ENCODE measurements at places on chromosomes 12 and 14.

GRCh38 chr12:130686511-130686991 is 29.5 kb downstream of the RIMBP2 start:
- no peak for DNase-seq

DNA sequence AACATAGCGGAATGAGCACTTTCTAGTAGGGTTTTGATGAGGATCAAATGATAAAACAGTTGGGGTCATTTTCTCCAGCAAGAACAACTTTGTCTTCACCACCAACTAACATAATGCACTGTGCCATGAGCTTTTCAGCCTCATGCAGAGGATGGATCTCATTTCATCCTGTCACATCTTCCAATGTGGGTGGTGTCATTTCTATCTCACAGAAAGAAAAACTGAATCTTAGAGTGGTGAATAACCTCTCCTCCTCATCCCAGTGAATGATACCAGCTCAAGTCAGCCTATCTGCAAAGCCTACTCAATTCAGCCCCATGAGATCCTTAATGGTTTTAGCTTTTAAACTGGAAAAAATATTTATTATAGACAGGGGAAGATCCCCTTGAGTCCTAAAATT is 1147.2 kb downstream of the VRK1 start:
- DNase-seq = no peak

GRCh38 chr12:115169981-115170380 is 486.0 kb upstream of the TBX3 start:
- no peak for DNase-seq

GRCh38 chr12:13530966-13531365 is 334.4 kb downstream of the EMP1 start:
- no peak for DNase-seq

- DNase-seq = no peak
Measured at GRCh38 chr12:9843407-9843806, 16.1 kb downstream of the KLRF1 start.

- no peak for DNase-seq
Measured at GRCh38 chr12:59820594-59821011, 224.8 kb downstream of the SLC16A7 start.

- DNase-seq = no peak
Measured at GRCh38 chr14:52901357-52901980, 49.4 kb downstream of the FERMT2 start.

DNA sequence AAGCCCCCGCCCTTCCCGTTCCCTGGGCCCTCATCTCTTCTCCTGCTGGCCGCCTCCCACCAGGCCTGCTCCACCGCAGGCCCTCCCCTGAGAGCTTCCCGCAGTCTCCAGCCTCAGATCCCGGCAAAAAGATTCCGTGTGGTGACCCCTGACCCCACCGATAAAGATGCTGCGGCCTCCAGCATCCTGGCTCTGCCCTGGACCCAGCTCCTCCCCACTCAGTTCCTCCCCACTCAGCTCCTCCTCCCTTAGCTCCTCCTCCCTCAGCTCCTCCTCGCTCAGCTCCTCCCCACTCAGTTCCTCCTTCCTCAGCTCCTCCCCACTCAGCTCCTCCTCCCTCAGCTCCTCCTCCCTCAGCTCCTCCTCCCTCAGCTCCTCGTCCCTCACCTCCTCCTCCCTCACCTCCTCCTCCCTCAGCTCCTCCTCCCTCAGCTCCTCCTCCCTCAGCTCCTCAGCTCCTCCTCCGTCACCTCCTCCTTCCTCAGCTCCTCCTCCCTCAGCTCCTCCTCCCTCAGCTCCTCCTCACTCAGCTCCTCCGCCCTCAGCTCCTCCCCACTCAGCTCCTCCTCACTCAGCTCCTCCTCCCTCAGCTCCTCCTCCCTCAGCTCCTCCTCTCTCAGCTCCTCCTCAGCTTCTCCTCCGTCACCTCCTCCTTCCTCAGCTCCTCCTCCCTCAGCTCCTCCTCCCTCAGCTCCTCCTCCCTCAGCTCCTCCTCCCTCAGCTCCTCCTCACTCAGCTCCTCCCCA is 17.0 kb downstream of the NOC4L start:
- DNase-seq = no peak

DNA sequence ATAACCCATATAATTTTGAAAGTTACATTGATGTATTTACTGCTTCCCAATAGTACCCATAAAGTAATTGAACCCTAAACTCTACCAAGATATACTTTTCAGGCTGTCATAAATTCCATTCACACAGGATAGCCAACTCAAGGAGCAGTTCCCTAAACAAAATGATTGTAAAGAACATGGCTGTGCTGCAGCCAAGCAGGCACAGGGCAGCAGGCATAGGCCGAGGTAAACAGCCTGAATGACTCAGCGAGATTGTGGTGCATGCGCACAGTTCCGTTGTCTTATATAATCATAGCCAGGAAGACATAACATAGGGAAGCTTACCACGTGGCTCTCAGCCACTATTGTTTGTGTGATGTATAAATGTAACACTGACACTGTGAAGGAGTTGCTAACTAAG is 344.9 kb downstream of the FSCB start:
- DNase-seq = no peak

DNA sequence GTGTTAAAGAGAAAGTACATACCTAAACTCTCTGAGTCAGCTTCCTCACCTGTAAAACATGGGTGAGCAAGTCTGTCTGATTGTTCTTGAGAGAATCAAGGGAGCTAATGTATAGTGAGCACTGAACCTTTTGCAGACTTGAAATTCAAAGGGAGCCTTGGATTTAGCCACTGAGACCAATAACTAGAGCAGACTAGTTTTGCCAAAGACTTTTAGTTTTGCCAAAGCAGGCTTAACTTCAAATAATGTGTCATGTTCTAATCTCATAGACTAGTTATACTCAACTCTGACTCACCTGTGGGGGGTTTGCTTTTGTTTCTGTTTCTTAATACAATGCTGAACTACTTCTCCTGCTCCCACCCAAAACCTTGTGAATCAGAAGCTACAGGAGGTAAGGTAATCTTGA is 123.7 kb downstream of the SLC25A21 start:
- no peak for DNase-seq

DNA sequence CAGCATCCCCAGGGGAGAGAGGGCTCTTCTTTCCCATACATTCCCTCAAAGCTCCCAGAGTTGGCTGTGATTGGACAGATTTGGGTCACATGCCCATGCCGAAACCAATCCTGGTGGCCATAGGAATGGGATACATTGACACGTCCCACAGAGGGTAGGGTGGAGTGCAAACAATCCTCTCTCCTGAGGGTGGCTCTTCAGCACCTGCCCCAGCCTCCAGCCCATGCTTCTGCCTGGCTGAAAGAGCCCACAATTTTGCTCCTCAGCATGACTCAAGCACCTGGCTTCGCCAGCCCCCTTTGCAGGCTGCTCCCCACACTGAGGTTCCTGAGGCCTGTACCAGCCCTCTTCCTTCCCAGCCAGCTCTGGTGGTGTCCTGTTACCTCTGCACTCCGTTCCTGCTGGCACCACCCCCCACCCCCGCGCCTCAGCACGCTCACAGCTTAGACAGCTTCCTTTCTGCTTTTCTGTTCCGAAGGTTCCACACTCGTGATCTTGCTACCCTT is 71.7 kb downstream of the CCDC92 start:
- no peak for DNase-seq

DNA sequence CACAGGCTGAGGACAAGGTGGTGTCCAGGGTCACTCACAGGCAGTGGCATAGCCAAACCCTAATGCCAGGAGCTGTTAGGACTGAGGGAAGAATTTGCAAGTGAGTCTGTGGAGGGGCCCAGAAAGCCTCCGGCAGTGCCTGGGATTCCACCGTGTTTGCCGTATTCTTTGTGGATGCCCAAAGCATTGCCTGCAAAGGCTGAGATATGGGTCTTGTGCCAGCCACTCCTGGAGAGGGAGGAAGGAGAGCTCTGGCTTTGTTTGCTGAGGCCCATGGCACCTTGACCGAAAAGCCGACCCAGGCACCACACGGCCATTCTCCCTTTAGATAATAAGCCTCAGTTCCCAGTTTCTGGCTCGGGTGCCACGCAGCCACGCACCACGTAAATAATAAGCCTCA is 35.8 kb upstream of the GALNT9 start:
- DNase-seq = no peak

- no peak for DNase-seq
Measured at GRCh38 chr12:112762753-112763152, 28.8 kb upstream of the RPH3A start.

- DNase-seq = no peak
Measured at GRCh38 chr12:80445083-80445793, 1.2 kb downstream of the PTPRQ start.
